Hypothalamus (tissue), 51 donors: ENCODE measurements at places on chromosomes 1 and 21.

- no peak for DNase-seq
Observed at GRCh38 chr1:76491737-76492136, 375.5 kb upstream of the ST6GALNAC5 start.

GRCh38 chr1:160795951-160796383 is at the start of gene LY9:
Gene LY9, plus strand, starts transcription at chr1:160796174. Its CDS starts 14 bp downstream, at chr1:160796188.
- no peak for DNase-seq

GRCh38 chr1:147771226-147772125 is 11.1 kb upstream of the GJA5 start:
- no peak for DNase-seq

DNA sequence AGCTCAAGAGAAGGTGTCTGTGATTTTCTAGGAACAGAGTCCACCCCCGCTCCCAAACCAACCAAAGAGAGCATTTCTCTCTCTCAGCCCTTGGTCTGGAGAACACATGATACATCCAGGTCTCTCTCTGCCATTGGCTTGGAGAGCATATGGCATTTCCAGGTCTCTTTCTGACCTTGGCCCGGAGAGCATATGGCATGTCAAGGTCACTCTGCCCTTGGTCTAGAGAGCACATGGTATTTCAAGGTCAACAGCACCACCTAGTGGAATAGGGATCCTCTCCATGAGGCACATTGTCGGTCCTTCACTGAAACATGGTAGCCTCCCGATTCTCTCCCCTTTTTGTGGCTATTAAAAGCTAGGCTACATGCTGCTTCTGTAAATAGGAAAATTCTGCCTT is 437.7 kb upstream of the OLFM3 start:
- no peak for DNase-seq

DNA sequence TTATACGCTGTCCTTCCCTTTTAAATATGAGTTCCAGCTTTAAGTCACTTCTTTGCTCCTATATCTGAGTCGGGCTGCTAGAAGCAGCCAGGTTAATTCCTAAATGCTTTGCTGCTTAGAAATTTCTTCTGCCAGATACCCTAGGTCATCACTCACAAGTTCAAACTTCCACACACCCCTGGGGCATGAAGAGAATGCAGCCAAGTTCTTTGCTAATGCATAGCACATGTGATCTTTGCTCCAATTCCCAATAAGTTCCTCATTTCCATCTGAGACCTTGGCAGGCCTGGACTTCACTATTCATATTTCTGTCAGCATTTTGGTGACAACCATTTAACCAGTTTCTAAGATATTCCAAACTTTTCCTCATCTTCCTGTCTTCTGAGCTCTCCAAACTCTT is 14.5 kb upstream of the APP start:
- DNase-seq, result no peak

DNA sequence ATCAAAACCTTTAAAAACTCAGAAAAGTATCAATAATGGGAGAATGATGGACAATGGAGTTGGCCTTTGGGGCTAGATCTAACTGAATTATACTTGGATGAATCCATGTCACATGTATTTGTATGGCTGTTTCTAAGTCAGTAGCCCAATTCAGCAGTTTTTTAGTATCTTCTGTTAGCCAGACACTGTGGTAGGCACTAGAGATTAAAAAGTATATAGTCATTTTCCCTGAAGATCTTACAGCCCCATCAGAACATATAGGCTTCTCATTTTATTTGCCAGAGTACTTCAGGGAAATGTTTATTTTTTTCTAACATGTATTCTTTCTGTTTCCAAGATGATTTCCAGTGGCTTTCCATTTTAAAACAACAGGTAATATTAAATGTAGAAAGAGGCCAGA is 273.7 kb downstream of the NFIA start:
- DNase-seq, result no peak

DNA sequence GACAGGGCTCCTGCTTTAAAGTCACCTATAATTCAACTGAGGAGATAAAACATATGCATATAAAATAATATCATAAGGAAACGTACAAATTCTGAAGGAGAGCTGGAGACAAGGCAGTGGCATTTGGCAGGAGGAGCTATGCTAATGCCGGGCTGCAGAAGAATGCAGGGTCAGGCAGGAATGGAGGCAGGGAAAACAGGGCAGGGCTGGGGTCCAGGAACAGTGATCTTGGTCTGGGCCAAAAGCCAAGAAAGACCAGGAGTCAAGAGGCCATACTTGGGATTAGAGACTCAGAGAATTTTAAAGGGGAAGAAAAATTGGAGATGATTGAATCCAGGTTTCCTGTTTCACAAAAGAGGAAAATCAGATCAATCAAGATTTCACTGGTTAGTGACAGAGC is 20.0 kb upstream of the BRDT start:
- DNase-seq, result no peak

GRCh38 chr1:59180735-59181134 is 116.2 kb upstream of the FGGY start:
- no peak for DNase-seq

DNA sequence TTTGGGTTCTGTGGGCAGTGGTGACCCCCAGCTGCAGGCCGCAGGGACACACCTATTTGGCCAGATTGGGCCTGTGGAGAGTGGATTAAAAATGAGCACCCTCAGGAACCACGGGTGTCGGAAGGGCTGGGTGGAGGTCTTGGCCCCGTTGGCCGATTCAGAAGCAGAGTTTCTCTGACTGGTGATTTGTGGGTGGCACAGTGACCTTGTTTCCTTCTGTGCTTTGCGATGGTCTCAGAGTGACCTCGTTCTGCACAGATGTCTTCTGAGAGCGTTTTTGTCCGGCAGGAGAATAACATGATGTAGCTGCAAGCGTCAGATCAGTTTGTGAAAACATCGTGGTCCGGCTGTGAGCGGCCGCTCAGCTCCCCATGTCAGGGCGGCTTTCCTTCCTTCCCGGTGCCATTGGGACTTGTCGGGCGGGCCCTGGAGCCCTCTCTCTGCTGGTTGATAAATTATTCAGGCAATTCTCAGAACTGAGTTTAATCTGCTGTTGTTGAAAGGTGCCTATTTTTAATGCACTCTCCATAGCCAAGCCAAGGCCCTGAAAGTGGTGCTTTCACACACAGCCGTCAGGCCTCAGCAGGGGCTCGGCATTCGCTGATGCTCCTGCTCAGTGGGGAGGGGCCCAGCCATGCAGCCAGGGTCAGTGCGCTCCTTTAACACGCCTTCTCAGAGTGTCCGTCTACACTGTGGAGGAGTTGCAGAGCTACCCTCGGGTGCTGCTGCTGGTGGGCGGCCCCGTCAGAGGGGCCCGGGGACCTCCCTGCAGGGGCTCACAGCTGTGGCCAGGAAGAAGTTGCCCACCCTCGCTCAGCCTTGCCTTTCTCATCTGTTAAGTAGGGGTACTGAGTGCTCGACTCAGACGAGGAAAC is 26.8 kb downstream of the TRPM2 start:
- no peak for DNase-seq

DNA sequence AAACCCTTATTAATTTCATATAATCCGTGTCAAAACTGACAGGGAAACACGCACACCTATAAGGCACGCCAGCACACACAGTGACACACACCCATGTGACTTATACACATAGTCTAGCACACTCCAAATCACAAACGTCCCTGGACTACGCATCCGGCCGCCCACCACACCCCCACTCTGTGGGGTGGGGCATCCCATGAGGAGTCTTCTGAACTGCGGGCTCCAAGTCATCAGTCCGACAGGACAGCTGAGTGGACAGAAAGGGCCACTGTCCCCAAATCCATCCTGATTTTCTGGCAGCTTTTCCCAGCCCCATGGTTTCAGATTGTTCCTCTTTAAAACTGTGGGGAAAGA is 829 bp downstream of the PEA15 start:
- DNase-seq, result no peak

- DNase-seq, result no peak
Observed at GRCh38 chr1:164261691-164262240, 297.2 kb upstream of the PBX1 start.

DNA sequence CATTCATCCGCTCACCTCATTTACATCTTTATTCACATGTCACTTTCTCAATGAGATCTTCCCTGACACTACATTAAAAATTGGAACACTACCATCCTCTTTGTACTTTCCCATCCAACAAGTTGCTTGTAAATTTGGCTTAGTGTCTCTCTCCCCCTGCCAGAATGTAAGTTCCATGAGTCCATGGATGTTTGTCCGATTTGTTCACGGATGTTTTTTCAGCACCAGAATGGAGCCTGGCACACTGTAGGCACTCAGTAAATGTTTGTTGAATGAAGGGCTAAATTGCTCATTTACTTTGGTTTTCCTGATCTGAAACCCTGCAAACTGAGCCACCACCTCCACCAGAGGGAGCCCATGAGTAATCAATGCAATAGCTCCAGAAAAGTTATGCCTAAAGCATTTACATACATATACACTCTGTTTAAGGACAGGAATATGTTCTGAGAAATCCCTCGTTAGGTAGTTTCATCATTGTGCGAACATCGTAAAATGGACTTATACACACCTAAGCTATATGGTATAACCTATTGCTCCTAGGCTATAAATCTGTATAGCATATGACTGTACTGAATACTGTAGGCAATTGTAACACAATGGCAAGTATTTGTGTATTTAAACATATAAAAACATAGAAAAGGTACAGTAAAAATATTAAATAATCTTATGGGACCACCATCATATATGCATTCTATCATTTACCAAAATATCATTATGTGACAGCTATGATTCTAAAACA is 2.8 kb upstream of the EYA3 start:
- peak; percentile 64 for DNase-seq

- no peak for DNase-seq
Observed at GRCh38 chr1:1894354-1895059, 3.6 kb upstream of the GNB1 start.

GRCh38 chr1:57109247-57109646 is 143.4 kb upstream of the C8B start:
- DNase-seq, result no peak

GRCh38 chr1:230907472-230908205 is 39.3 kb upstream of the C1orf198 start:
- no peak for DNase-seq

GRCh38 chr1:210170220-210170619 is 62.4 kb upstream of the SERTAD4 start:
- DNase-seq, result no peak

DNA sequence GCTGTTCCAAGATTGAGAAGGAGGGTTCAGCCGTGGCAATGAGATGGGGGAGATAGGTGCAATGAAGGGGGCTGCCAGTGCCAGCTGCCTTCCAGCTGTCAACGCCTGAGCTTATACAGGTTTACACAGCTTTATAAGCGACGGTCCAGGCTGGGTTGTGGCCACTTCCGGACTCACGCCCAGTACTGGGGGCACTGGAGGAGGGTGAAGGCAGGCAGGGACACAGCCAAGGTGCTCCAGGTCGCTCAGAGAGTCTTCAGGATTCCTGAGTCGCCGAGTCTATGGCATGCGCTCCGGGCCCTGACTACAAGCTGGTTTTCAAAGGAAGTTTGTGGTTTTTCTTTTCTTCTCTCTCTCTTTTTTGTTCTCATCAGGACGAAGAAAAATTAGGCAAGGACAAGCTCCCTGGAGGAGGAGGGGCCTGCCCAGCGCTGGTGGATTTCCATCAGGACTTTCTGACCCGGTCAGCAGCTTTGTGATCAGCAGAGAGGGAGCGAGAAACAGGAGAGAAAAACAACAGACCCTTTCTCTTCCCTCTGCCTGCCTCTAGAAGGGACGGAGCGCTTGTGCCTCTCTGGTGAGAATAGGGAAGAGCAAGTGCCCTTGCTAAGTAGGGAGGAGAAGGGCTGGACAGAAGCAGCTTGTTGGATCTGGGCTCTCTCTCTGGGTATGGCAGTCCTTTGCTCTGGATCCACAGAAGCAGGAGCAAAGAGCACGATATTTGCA is at the start of gene MINDY1:
Gene MINDY1, minus strand, starts transcription at position 576 of the 726 bp plus-strand sequence. CDS start 4,285 bp downstream, outside the sequence.
- DNase-seq, result peak; percentile 49
